Stimulated activated naive CD4-positive, alpha-beta T cell treated with Interleukin-2 at 50 U/mL for 16 hours (primary cell): ENCODE measurements at places on chromosomes 5 and 9.

DNA sequence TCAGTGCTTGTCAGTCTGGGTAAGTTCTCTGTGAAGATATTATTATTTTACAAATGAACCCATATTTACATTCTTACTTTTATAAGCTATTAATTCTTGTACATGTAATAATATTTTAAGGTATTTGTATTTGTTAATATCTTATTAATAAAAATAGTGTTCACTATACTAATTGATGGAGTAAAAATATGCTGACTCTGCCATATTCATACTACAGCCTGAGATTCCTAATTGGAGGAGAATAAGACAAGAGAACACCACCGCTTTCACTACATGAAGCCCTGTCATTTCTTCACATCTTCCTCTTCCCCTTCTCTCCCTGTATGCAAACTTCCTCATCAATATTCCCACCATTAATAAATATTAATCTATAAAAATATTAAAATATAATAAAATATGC is 167.6 kb upstream of the TUSC1 start:
- no peak for DNase-seq

DNA sequence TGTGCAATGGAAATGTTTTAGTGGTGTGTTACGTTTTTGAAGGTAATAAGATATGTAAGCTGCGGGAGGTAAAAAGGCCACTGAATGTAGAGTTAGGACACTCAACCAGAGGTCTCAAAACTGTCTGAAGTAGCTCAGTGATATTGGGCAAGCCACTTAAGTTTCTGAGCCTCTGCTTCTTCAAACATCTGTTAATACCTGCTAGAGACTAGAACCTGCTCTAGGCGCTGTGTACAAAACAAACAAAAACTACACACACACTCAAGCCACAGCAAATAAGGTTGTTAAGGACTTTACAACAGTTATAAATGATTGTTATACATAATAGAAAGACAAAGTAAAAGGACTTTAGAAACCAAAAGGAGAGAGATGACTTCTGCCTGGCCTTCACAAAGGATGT is 24.6 kb upstream of the FAM240B start:
- no peak for DNase-seq

GRCh38 chr9:93326056-93326455 is 125.4 kb upstream of the FAM120A start:
- DNase-seq: no peak

DNA sequence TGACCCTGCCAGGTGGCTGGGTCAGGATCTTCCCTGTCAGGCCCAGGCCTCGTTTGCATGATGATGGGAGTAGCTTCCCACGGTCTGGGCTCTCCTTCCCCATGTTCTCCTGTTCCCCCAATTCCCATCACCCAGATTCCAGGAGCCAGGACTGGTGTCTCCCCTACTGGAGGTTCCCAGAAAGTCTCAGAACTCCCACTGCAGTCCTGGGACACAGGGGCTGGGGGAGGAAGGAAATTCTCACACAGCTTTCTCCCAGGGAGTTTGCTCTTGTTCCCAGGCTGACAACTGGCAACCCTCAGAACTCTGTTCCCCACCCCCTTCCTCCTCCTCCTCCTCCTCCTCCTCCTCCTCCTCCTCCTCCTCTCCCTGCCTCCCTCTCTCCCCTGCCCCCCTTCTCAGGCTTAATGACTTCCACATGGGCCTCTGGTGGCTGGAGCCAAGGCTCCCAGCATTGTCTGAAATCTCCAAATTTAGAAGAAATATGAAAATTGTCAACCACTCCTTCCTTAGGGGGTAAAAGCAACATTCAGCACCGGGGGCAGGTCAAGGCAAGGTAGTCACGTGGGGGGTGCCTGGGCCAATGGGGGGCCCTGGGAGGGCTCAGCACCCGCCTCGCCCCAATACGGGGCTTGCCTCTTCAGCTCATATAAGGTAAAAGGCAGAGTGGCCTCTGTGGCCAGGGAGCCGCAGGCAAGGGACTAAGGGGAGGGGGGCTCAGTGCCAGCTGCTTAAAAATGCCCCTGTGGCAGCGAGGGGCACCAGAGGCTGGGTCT is 27.3 kb upstream of the IL17B start:
- DNase-seq: no peak

DNA sequence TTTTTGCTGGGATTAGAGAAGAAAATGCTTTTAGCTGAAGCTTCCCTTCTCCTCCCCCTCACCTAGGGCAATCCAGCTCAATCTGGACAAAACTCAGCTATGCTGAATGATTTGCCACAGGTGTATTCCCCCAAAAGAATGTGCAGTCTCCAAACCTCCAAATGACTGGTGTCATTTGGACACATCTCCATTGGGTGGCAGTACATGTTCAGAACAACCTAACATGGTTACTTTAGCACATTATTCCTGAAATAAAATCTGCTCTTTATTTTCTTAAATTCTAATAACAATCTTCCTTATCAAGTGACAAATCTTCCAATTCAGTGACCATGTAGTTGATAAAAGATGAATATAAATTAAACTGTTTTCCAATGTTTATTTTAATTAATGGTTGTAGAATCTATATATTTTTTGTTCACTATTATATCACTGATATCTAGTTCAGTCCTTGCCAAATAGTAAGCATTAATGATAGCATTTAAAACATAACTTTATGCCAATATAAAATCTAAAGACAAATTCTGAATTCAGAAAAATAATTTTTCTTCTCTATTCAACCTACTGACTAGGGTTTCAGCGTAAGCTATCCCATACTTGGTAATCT is 61.3 kb upstream of the MOCS2 start:
- DNase-seq: no peak

GRCh38 chr9:14213504-14213903 is 100.4 kb downstream of the NFIB start:
- DNase-seq: no peak

DNA sequence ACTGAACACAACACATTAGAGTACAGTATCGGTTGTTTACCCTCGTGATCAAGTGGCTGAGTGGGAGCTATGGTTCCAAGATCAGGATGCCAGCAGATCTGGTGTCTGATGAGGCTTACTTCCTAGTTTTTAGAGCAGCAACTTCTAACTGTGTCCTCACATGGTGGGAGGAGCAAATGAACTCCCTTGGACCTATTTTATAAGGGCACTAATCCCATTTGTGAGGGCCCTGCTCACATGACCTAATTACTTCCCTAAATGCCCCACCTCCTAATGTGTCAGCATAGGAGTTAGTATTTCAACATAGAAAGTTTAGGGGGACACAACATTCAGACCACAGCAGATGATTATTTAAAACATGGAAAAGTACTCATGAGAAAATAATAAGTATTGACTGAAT is 111.8 kb downstream of the GCNT1 start:
- DNase-seq: no peak

- DNase-seq: no peak
Measured at GRCh38 chr9:113918697-113919350, 42.7 kb downstream of the ZNF618 start.

GRCh38 chr5:139982157-139982974 is 60.7 kb downstream of the NRG2 start:
- DNase-seq: no peak

GRCh38 chr5:57680686-57681085 is 198.1 kb upstream of the ACTBL2 start:
- DNase-seq: no peak

GRCh38 chr5:35938568-35939227 is at the start of gene CAPSL:
Gene CAPSL (minus strand): TSS chr5:35938622. CDS start chr5:35921120, 17,502 bp downstream.
- DNase-seq: no peak

DNA sequence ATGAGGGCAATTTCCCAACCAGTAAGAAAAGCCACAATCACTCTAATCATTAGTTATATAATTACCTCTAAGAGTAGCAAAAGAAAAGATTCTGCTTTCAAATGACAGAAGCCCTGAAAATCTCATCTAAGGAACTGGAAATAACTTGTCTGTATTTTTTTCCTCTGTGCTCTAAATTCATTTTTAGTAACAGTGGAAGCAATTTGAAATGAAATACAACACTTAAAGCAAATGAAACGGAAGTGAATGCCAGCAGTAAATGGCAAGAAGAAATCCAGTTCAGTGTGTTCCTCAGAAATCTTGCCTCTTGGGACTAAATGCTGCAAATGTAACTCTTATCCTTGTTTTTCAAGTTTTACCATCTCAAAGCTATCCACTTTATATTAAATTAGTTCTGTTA is 294.9 kb downstream of the TAF11L14 start:
- no peak for DNase-seq

DNA sequence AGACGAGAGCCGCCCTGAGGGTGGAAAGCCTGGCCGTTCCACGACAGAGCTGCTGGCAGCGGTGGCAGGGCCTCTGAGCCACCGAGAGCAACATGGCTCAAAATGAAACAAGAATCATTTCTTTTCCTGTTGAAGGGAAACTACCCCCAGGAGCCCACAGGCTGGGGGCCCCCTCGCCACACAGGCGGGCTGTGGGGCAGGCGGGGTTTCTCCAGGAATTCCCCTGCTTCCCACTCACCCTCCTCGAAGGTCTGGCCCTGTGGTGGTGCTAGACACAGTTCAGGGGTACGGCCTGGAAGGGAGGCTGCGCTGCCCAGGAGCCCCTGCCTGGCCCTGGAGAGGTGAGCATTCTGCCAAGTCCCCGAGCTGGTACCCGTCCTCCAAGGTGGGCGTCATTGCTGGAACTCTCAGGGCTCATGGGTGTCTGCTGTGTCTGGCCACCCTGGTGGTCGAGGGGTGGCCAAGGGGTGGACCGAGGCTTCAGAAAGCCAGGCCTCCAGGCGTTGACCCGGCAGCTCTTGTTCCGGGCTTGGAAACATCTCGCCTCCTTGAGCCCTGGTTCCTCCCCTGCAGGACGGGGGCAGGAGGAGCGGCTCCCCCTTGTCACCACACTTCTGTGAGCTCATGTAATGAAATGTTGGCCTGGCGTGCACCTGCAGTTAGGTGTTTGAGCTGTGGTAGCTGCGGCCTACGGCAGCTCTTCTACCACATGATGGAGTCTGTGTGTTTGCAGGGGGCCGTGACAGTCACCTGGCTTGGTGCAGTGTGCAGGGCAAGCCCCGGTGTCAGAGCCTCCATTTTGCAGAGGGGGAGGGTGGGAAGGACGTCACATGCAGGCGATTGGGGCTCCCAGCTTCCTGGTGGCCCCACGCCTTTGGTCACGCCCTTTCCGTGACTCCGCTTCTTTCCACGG is 65.3 kb downstream of the RXRA start:
- DNase-seq: peak; percentile 86

DNA sequence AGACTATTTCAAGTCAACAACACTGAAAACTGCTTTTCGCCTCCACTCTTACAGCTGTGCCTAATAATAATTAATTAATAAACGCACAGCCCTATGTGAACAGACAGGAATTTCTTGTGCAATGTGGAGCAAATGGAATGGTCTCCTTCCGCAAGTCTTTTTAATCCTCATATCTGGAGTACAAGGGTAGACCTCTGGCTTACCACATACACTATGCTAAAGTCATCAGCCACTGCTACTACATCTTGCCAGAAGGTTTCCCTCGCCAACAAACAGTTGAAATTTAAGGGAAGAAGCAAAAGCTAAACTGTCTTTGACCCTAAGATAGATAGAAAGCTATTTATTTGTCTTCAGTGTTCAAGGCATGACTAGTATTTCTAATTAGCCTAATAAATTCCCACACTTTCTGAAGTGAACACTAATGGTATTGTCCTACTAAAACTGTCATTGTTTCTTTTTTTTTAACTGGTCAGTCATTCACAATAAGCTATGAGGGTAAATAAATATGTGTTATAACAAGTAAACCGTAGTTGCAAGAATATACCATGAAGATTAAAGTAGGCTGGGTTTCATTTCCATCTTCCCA is 63.9 kb downstream of the GOLPH3 start:
- no peak for DNase-seq

DNA sequence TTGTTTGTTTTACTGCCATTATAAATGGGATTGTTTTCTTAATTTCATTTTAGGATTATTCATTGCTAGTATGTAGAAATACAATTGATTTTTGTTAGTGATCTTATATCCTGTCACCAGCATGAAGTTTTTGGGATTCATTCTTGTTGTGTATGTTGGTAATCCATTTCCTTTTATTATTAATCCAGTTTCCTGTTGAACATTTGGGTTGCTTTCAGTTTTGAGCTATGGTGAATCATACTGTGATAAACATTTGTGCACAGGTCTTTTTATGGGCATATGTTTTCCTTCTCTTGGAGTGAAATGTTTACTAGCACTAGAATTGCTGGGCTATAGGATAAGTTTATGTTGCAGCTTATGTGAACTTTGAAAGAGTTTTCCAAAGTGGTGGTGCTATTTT is 69.6 kb downstream of the MAN2A1 start:
- no peak for DNase-seq

DNA sequence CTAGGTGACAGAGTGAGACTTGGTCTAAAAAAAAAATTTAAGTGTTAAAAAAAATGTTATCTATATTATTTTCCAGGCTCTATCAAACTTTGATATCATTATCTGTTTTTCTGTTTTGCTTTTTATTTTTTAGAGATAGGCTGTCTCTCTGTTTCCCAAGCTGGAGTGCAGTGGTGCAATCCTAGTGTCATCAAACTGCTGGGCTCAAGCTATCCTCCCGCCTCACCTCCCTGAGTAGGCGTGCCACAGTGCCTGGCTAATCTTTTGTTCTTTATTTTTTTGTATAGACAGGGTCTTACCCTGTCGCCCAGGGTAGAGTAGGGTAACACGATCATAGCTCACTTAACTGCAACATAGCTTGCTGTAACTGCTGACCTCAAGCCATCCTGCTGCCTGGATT is 14.4 kb downstream of the SEC24A start:
- no peak for DNase-seq

DNA sequence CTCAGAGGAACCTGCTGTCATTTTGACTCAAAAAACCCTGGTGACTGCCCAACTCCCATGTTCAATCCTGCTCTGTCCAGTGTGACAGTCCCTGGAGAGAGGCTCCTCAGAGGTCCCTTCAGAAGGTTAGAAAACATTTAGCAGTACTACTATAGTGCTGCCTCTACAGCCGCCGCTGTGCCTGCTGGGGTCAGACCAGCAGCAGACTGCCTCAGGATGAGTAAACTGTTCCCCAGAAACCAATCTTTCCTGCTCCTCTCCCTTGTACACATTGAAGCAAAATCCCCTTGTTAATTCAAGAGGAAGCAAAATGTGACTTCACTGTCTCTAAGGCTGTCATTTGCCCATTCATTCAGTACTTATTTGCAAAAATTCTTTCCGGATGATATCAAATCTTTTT is 94.8 kb upstream of the SMARCA2 start:
- no peak for DNase-seq

GRCh38 chr9:12539580-12539975 is 153.6 kb upstream of the TYRP1 start:
- no peak for DNase-seq

DNA sequence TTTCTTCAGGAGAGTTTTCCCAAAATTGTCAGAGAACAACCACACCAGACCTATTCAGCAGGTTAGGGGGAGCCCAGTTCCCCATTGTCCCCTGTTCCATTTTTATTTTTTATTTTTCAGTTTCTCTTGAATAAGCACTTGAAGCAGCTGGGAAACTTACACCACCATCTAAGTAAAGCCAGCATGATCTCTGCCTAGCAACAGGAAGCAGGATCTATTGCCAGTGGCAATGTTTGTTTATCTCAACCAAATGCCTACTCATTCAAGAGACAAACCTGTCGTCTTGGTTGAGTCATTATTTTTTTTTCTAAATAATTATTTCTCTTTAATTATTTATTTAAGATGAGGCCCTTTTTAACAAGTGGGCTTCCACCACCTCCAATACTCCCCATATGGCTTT is 379.3 kb downstream of the PLK2 start:
- no peak for DNase-seq
